Germinal center (tissue), 1 donor: ENCODE measurements at places on chromosomes 12 and 14.

DNA sequence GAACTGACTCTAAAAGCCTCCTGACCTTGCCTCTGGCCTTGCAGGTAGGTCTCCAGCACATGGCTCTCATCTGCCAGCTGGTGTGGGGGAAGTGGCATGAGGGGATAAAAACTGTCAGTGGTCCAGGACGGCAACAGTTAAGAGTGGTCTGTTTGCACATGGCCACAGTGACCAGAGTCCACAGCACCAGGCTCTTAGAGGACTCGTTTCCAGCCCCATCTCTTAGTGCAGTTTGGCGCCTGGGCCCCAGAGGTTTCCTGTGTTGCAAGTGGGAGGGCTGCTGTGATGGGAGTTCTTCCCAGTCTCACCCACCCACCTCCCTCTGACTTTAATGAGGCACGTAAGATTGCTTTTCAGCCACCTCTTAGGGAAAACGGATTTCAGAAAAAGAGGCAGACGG is 37.0 kb downstream of the APPL2 start:
- DNase-seq = no peak

- peak; percentile 24 for DNase-seq
These were observed 14.0 kb downstream of the CCER1 start for GRCh38 chr12:90940872-90941499.

GRCh38 chr14:100384819-100385813 is 62.0 kb downstream of the SLC25A47 start:
- DNase-seq = no peak

DNA sequence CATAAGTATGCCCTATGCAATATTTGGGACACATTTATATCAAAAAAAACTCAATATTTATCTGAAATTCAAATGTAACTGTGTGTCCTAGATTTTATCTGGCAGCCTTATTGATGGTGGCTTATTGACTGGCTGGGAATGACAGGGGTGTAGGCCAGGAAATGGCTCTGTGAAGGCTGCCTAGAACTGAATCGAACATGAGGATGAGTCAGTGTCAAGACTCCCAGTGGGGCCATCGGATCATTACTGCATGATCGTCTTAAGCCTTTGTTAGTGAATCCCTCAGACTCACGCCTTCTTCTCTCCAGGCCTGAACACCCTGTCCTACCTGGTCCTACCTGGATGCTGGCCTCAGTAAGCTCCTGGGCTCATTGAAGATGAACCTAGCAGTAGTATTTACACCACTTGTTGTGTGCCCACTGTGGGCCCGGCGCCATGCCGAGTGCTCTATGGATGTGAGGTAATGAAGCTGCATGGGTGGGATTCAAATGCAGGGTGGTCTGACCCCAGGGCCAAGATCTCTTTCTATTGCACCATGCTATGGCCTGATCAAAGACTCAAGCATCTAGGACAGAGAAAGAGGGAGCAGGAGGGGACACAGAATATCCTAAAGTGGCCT is 21.0 kb upstream of the FAIM2 start:
- DNase-seq = no peak
